ENCODE measurements at places on chromosomes 11 and 22.

DNA sequence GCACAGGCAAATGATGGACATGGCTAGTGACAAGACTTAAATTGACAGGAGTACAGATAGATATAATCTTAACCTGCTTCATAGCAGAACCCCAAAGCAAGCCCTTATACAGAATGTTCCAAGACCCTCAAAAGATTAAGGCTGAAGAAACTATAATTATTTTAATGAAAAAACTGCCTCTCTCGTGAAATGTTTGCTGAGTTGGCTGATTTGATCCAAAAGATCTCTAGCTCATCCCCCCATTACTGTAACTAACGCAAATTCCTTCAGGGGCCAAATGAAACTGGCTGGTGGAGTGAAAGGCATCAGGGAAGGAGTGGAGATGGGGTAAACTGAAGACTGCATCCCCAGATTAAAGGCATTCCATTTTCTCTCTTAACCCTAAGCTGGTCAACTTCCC, 19.3 kb downstream of the ALG9 start:
- no peak for DNase-seq

DNA sequence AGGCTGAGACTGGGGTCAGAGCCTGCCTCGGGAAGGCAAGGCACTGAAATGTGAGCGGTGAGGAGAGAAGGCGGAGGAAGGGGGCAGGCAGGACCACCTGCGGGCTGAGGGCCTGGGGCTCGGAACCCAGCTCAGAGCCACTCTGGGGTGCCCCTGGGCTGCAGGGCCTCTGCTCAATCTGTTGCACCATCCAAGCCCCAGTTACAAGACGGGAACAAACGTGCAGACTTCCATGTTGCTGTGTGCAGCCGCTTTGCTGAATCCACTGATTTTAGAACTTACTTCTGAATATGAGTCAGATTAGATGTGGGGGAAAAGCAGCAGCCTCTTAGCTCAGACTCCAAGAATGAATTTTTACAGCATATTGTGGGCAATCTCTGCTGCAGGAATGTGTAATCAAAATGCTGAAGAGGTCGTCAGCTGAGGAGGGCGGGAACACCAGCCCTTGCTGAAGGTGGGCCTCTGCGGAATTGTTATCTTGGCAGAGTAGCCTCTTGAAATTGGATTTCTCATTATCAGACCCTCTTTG, 21.6 kb downstream of the PARVG start:
- no peak for DNase-seq

- no peak for DNase-seq
These were observed 155.1 kb upstream of the CADM1 start for GRCh38 chr11:115659061-115659963.

GRCh38 chr11:8040261-8040920, 40.6 kb upstream of the TUB start:
- DNase-seq = no peak

- DNase-seq = no peak
These were observed 227.6 kb upstream of the PITPNB start for GRCh38 chr22:28146401-28147314.

DNA sequence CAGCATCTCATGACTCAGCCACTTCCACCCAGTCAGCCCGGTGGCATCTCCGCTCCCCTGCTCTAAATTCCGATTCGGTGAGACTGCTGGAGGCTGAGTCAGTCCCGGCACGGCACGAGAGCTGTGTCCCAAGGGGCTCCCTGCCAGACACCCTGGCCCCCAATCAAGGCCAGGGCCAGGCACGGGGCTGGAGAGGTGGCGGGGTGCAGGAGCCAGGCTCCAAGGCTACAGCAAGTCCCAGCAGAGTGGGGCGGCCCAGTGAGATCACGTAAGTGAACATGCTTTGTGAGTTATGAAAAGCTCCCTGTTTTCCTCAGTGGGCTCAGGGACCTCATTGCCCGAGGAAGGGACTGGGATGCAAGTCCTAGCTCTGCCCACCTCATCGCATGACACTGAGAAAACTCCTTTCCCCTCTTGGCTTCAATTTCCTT, 3.0 kb downstream of the C11orf68 start:
- no peak for DNase-seq

DNA sequence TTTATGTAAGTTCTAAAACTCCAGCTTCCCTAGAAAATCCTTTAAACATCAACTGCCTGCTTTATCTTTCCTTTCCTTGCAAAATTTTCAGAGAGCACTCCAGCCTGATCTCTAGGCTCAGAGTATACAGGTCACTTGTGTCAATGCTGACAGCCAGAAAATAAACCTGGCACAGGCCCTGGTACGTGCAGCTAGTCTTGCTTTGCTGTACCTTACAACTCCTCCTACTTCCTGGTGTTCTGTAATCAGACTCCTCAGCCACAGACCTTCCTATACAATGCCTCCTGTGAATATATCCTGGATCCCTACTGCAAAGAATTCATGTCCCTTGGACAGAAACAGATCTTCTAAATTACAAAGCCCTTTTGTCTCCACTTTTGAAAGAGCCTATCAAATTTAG, 24.2 kb upstream of the TMEM123 start:
- DNase-seq = no peak

DNA sequence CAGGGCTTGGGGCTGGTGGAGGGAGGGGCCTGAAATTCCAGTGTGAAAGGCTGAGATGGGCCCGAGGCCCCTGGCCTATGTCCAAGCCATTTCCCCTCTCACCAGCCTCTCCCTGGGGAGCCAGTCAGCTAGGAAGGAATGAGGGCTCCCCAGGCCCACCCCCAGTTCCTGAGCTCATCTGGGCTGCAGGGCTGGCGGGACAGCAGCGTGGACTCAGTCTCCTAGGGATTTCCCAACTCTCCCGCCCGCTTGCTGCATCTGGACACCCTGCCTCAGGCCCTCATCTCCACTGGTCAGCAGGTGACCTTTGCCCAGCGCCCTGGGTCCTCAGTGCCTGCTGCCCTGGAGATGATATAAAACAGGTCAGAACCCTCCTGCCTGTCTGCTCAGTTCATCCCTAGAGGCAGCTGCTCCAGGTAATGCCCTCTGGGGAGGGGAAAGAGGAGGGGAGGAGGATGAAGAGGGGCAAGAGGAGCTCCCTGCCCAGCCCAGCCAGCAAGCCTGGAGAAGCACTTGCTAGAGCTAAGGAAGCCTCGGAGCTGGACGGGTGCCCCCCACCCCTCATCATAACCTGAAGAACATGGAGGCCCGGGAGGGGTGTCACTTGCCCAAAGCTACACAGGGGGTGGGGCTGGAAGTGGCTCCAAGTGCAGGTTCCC, at the start of gene APOC3:
APOC3 (plus strand) TSS at position 383 of the 659 bp plus-strand sequence. CDS start 676 bp downstream, outside the sequence.
- no peak for DNase-seq

DNA sequence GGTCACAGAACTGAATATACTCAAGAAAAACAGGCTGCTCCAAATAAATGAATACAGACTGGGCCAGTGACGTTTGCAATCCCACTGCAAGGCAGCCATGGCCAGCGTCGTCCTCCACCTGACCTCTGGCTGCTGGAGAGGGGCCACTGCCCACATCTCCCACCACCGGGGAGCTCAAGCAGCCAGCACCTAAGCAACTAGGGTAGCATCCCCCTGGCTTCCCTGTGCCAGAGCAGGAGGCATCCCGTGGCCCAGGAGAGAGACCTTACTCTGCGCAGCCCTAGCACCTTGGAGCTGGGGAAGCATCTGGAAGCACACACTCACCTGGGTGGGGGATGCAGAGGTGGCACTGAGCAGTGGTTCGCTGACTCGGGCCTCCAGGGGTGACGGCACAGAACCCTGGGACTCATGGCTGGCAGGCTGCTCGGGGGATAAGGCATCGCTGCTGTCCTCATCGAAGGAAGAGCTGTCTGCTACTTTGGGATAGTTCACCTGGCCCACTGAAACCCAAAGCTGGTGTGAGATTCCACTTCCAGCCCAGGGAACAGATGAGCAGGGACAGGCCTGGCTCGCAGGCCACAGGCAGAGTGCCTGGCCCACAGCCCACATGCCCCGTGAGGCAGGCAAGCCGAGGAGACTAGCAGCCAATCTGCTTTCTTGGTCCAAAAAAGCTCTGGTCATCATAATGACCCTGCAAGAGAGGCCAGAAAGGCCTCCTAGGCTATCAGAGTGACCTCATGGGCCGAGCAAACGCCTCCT, 53.7 kb downstream of the SGSM3 start:
- DNase-seq = no peak

DNA sequence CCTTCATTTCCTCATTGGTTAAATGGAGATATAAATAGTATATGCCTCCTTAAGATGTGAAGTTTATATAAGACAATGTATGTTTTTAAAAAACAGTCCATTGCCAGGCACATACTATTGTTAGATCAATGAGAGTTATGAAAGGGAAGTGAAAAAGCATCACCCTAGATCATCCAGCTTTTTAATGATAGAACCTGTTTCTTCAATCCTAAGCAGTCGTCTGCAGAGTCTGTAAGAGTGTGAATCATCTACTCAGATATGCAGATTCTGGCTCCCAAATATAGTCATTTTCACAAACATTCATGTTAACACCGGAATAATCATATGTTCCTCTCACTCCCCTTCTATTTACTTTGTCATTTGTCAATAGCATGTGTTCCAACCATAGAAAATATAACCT, 65.3 kb upstream of the SLN start:
- DNase-seq = no peak

DNA sequence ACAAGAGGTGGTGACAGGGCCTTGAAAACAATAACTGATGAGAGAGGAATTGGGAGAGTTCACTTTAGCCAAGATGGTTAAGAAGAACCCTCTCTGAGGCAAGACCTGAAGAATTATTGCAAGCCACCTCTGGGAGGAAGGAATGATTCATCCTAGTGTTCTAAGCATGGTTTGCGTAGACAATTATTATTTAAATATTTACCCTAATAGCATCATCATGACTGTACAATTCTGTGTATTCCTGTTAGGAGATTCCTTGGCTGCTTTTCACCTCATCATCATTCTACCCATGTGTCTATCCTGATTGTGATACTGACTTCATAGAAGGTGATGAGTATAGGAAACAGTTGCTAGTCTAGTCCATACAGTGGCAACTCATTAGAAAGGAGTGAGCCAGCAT, 264.4 kb downstream of the DDX10 start:
- no peak for DNase-seq

- no peak for DNase-seq
These were observed 714.7 kb upstream of the TENM4 start for GRCh38 chr11:80155412-80156017.

DNA sequence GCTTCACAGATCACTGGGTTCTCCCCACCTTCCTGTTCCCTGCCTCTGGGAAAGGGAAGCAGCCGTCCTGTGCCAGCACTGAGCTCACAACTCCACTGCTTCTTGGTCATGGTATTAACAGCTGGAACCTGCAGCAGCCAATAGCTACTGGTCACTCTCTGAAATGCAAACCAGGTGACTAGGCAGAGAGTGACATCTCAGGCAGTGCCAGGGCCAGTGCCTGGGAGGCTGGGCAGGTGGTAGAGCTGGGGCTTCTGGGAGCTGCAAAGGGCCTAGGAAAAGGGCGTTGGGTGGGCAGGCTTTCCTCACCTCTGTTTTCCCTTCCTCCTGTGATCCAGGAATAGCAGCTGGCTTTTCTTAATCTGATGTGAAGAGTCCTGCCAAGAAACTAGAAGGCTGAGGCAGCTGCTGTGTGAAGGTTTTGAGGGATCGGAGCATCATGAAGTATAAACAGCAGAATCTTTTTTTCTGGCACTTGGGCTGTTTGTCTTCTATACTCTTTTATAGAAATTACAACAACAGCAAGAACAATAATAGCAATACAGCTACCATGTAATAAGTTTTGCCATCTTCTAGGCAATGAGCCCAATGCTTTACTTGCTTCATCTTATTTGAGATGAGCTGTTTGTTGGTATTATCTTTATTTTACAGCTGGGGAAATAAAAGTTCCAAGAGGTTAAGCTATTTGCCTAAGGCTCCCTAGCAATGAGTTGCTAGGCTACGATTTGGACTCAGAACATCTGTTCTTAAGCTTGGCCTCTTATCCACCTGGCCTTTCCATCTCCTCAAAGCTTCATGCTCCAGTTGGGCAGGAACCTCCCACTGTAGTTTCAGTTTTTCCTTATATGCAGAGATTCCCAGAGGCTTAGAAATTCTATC, 22.0 kb upstream of the CD44 start:
- no peak for DNase-seq

DNA sequence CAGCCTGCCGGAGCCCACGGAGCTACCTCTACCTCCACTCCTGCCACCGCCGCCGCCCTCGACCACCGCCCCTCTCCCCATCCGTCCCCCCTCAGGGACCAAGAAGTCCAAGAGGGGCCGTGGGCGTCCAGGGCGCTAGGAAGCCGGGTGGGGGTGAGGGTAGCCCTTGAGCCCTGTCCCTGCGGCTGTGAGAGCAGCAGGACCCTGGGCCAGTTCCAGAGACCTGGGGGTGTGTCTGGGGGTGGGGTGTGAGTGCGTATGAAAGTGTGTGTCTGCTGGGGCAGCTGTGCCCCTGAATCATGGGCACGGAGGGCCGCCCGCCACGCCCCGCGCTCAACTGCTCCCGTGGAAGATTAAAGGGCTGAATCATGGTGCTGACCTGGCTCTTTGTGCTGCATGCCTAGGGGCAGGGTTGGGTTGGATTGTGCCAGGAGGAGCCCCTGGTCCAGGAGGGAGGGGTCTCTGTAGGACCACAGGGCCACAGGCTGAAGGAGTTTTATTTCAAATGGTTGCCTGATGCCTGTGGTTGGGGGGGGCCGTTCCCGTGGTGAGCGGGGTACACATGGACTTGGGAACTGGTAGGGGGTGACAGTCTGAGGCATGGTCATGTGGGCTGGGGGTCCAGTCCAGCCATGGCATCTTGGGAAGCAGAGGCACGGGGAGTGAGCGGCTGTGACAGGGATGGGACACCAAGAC, 2.3 kb downstream of the PTPRCAP start:
- no peak for DNase-seq

DNA sequence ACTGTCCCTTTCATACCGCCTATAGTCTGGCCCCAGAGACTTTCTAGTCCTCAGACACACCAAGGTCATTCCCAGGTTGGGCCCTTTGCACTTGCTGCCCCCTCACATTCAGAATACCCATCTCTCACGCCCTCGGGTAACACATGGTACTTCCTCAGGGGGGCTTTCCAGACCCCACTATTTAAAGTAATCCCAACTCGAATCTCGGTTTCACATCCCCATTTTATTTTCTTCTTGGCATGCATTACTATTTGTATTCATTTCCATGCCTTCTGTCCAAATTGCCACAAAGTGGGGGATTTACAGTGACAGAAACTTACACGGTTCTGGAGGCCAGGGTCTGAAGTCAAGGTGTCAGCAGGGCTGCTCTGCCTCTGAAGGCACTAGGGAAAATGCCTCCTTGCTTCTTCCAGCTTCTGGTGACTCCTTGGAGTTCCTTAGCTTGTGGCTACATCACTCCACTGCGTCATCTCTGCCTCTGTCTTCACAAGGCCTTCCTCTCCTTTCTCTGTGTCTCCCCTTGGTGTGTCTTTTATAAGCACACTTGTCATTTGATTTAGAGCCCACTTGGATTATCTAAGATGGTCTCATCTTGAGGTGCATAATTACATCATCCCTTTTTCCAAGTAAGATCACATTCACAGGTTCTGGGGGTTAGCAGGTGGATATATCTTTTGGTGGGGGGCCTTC, 15.1 kb downstream of the RCN1 start:
- no peak for DNase-seq

- no peak for DNase-seq
These were observed 49.4 kb downstream of the MAML2 start for GRCh38 chr11:96293598-96294021.

- no peak for DNase-seq
These were observed 350.4 kb upstream of the B3GAT1 start for GRCh38 chr11:134762248-134763029.

Data from cortex of kidney (tissue), 1 donor.